ENCODE measurements at places on chromosomes 12 and 14.

DNA sequence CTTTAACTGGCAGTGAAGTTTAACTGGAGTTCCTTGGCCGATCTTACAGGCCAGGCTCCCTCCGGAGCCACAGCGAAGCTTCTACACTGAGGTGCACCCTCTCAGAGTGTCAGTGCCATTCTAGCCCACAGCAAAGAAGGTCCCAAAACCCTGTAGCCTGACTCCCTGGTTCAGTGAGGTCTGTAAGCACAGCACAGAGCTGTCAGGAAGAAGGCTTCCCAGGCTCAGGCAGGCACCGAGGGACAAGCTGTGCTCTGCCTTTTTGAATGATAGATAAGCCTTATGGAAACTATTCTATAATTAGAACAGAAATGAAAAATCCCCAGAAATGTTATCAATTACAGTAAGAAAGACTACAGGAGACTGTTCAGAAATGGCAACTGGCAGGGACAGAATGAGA lies 40.2 kb downstream of the MOK start:
- no peak for DNase-seq

DNA sequence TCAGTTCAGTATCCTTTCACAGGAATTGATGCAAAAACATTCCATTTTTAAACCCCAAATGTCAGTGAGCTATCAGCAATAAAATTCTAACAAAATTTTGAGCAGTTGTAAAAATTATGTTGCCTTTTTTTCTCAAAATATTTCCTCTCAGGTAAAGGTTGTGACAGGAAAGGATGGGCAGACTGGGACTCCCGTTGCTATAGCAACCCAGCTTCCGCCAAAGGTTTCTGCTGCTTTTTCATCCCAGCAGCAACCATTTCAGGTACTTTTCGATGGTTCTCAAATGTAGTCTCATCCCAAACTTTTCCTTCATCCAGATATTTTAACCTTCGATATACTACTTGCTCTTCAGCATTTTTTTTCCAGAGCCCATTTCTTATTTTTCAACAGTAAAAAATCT lies 13.6 kb downstream of the EP400 start:
- DNase-seq: no peak

- no peak for DNase-seq
Observed at GRCh38 chr12:107399046-107399445, 286.6 kb upstream of the PWP1 start.

GRCh38 chr12:10559244-10559643 lies 53.6 kb downstream of the EIF2S3B start:
- no peak for DNase-seq

DNA sequence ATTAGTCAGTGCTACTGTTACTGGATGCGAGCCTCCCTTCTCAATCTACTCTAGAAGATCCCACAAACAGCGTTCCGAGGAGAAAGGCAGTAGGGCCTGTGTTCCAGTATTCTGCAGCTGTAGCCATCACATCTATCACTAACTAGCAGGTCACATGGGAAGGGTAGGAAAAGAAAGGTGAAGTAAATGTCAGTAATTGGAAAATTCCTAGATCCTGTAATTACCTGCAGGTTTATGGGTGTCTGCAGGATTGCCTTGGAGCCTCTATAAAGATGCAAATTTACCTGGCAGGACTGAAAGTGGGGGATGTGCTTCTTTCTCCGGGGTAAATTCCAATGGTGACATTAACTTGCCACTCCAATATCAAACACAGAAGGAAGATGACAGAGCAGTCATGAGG lies 77.8 kb downstream of the FERMT2 start:
- no peak for DNase-seq

GRCh38 chr12:53938326-53939140 lies at the start of gene HOXC13:
Gene HOXC13 (plus strand): TSS chr12:53938831. CDS start chr12:53938907, 76 bp downstream.
- peak; percentile 95 for DNase-seq

DNA sequence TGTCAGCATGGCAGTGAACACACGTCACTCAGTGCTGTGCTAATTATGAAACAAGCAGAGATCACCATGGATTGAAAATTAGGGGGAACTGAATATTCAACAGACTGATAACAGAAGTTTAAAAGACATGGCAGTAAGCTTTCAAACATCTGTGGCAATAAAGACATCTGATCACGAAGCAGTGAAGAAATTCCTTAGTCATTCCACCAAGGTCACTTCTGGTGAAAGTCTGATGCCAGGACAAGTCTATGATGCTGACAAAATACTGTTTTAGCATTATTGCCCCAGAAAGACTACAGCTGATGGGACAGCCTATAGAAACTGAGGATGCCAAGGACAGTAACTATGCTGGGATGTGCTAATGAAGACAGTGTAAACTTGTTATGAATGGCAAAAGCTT lies 126.9 kb upstream of the RBM19 start:
- DNase-seq: no peak

DNA sequence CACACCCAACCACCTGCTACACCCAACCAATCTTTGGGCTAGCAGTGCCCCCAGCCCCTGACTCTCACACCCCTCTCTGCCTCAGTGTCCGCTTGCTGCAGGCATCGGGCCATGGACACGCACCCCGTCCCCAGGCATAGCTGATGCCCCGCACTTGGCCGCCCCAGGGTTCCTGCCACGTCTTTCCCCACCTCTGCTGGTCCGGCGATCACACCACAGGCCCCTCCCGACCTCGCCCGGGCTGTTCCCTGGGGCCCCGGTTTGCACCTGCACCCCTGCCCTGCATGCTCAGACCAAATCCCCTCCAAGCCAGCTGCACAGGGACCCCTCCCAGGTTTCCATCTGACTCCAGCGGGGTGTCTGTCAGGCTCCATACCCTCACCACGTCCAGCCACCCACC lies 38.3 kb downstream of the BEGAIN start:
- no peak for DNase-seq
